ENCODE measurements at places on chromosomes 2 and 18. TPM values are rescaled to one million over a fixed set of nuclear protein-coding genes. Genes with fewer than 3 reads are reported as not detected.
A peak's percentile ranks its signal among the peaks of the same experiment; 100 is the strongest.

SIX3 gene
- total RNA-seq = not detected

PCARE gene
- total RNA-seq = 0.53 TPM

SKOR2 gene
- not detected for total RNA-seq

TGIF1 gene
- total RNA-seq = 59.3 TPM

MERTK gene
- 18.9 TPM for total RNA-seq

GNLY gene
- 8.4 TPM for total RNA-seq

RAX gene
- total RNA-seq = not detected

CYP27C1 gene
- total RNA-seq = 0.31 TPM

SOWAHC gene
- total RNA-seq = 30.9 TPM

DNA sequence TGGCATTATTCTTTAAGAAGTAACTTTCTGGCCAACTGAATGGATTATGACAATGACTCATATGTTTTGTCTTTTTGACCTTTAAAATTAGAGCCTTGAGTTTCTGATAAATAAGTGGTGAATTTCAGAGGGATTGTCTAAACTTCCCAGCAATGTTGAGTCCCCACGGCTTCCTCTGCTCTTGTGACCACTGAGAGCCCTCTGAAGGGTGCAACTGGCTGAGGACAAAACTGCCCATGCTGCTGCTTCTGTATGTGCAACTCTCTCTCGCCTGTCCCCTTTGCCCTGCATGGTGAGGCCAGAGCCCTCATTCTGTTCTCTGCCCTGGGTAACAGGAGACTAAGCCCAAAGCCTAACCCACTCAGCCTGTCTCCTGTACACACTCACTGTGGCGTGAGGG lies 52.7 kb upstream of the SLC14A1 start:
- no peak for DNase-seq

DNA sequence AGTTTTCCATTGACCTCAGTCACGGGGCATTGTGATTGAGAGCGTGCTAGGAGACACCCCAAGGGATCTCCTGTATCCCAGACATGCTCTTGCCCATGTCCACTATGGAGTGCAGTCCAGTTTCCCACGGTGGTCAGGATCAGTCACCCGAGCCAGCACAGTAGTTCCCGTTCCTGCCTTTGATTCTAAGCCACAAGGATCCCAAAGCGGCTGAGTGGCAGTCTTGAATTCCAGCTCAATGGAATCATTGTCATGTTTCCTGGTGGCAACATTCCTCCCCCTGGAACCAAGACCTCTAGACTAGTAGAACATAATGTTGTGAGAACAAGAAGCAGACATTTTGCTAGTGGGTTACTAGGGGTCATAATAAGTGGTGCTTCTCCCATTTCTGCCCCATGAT lies 154.3 kb downstream of the SEPTIN10 start:
- peak; percentile 35 for DNase-seq

- DNase-seq = no peak
These were observed 185.1 kb downstream of the MYO3B start for GRCh38 chr2:170362871-170363631.

- peak; percentile 26 for DNase-seq
These were observed 130.2 kb upstream of the ID2 start for GRCh38 chr2:8551622-8552074.

DNA sequence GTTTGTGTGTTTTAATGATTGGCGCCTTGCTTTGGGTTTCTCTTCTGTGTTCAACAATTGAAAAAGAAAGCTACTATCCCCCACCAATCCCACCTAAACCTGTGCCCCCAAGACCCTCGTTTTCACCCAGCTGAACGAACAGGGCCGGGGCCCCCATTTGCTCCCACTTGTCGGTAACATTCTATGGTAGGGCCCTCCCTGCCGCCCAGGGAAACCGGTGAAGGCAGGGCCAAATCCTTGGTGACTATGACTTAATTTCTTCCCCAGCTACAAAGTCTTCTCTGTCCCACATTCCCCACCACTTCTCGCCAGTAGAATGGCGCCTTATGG lies 598 bp upstream of the SNRNP200 start:
- no peak for DNase-seq

GRCh38 chr2:198545411-198545810 lies 741.0 kb downstream of the PLCL1 start:
- DNase-seq = no peak

GRCh38 chr2:101361121-101361520 lies 26.2 kb downstream of the CREG2 start:
- DNase-seq = no peak

DNA sequence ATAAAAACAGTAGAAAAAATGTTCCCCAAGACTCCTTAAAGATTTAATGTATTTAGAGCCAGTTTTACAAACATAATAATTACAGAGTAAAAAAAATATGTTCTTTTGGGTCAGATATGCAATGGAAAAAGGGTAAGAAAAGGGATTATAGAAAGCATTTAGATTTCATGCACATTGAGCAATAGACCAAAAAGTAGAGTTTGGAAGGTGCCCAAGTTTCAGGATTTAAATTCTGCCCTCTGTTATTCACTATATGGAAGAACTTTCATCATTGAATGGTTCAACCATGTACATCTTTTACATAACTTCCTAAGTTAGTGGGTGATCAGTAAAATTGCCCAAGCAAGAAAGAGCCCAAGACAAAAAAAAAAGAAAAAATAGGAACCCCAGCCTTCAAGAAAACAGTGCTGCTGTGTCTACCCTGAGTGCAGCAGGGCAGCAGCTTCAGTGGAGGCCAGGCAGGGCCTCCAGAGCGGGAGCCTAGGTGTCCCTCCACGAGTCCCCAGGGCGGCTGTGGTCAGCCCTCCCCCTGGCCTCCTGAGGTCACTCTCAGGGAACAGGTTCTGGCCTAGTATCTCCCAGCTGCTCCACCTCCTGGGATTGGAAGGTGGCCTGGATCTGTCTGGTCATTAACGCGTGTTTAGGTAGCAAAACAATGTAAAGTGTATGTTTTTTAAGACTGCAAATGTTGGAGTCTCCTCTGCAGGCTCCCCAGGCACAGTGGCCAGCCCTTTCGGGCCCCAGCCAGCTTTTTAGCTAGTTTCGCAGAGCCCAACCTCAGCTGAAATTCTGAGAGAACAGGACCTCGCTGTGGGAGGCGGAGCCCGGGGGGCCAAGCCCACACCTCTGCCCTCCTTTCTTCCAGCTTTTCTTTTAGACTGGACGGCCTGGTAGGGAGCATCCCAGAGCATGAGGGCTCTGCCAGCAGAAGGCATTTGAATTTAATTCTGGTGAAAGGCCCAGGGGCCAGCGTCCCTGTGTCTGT lies 77.3 kb downstream of the TEX51 start:
- no peak for DNase-seq

DNA sequence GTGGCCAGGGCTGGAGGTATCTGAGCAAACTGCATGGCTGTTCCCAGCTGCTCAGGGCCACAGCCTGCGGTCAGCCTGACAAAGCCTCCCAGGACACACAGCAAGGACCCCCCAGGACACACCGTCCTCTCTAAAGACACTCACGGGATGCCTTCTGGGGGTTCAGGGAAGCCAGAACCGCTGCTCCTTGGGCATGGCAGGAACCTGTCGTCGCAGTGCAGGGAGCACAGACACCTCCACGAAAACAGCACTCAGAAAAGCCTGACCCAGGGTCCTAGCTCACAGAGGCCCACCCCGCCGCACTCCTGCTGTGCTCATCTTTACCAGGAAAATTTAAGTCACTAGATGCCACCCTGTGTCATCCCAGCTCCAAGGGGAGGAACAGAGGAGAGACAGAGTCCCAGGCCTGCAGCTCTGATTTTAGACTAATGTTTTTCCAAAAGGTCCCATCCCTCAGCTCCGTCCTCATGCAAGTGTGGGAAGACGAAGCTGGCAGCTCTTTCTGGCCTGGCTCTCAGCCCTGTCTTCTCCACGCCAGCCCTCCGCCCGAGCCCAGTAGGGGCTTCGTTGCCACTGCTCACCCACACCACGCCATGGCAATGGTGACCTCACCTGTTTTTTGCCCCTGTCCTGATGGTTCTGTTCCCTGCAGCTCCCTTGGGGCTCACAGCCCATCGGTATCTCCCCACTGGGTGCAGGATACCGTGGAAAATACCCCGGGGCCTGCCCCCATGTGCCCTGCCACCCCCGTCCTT lies 23.9 kb upstream of the SLC66A3 start:
- no peak for DNase-seq

GRCh38 chr2:112924821-112925220 lies 13.9 kb downstream of the IL37 start:
- no peak for DNase-seq

DNA sequence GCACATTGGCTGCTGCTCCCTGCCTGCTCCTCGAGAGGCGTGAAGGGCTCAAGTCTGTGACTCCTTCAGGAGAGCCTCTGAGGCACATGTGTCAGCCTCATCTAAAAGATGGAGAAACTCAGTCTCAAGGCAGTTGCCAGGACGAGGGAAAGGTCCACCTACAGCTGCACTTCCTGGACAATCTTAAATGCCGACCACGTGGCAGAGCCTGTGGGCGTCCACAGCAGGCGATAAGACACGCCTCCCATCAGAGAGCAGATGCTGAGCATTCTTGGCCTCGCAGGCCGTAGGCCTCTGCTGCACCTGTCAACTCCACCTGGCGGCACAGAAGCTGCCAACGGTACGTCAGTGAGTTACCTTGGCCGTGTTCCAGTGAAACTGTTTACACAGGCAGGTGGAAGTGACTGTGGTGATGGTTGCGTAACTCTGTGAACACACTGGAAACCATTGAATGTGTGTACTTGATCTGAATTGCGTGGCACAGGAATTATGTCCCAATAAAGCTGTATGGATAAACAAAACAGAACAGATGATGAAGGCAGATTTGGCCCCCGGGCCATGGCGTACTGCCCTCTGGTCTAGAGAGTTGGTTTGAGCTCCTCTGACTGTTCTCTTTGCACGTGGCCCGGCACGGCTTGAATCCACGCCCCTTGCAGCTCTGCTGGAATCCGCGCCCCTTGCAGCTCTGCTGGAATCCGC lies 114.5 kb downstream of the RNF144A start:
- no peak for DNase-seq

- DNase-seq = no peak
These were observed 29.2 kb downstream of the KCNG2 start for GRCh38 chr18:79826966-79827365.

DNA sequence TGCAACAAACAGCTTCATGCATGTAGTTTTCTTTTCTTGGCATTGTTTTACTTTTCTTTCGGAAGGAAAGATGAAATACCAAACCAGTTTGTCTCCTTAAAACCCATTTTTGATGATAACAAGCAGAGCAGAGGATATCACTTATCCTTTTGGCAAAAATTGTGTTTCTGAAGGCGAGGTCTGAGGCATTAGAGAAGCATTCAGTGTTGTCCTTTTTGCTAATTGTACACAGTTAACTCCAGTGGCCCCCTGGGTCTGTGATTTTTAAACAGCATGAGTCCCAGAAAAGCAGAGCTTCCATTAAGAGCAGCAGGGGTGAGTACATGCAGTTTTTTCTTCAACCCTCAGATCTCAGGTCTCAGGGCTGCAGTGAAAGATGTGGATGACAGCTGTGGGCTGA lies 41.3 kb downstream of the TTC39C start:
- DNase-seq = no peak

DNA sequence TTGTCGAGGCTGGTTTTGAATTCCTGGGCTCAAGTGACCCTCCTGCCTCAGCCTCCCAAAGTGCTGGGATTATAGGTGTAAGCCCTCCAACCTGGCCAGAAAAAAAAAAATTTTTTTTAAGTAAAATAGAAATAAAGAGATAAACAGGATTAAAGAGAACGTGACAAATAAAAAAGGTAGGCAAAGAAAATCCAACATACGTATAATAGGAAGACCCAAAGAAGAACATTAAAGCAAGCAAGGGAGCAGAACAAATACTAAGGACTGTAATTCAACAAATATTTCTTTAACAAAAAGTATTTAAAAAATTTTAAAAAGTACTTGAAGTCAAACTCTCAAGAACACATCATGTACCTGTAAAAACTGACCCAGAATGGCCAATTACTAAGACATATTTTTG lies 56.4 kb downstream of the PTPN2 start:
- DNase-seq = no peak

DNA sequence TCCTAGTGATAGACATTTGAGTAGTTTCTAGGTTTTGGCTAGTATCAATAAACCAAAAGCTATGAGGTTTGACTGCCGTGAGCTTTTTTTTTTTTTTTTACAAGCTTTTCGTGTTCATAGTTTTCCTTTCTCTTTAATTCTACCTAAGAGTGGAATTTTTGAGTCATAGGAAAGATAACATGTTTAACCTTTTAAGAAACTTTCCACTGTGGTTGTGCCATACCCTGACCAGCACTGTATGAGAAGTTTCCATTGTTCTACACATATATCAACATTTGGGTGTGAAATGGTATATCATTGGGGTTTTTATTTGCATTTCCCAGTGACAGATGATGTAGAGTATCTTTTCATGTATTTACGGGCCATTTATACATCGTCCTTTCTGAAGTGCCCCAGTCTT lies 31.7 kb downstream of the UBE2F start:
- no peak for DNase-seq

DNA sequence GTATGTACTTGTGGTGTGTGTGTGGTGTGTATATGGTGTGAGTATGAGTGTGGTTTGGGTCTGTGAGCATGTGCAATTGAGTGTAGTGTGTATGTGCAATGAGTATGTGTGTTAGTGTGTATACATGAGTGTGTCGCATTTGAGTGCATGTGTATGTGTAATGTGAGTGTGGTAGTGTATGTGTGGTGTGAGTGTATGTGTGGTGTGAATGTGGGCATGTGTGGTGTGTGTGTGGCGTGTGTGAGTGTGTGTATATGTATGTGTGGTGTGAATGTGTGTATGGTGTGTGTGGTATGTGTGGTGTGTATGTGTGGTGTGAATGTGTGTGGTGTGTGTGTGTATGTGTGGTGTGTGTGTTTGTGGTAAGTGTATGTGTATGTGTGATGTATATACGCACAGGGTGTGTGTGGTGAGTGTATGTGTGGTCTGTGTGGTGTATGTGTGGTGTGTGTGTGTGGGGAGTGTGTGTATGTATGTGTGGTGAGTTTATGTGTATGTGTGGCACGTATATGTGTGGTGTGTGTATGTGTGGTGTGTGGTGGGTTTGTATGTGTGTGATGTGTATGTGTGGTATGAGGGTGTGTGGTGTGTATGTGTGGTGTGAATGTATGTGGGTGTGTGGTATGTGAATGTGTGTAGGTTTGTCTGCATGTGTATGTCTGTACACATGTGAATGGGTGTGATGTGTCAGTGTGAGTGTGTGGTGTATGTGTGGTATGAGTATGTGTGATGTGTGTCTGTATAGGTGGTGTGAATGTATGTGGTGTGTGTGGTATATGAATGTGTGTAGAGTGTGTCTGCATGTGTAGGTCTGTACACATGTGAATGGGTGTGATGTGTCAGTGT lies 123.4 kb downstream of the DOCK10 start:
- DNase-seq = no peak

- DNase-seq = peak; percentile 46
These were observed 33.1 kb downstream of the ADRA2B start for GRCh38 chr2:96083064-96083939.

- DNase-seq = no peak
These were observed 1.5 kb downstream of the TEX261 start for GRCh38 chr2:70992945-70993853.

- no peak for DNase-seq
These were observed 1.2 kb upstream of the EN1 start for GRCh38 chr2:118848381-118849225.

GRCh38 chr2:104476563-104476988 lies 377.3 kb upstream of the POU3F3 start:
- DNase-seq = no peak

Data from sciatic nerve (tissue), 2 donors.